Substantia nigra (tissue), 51 donors: ENCODE measurements at places on chromosomes 13 and 19.
A peak's percentile ranks its signal among the peaks of the same experiment; 100 is the strongest.

- DNase-seq = no peak
These were observed 93.9 kb downstream of the COL4A2 start for GRCh38 chr13:110400786-110401533.

- DNase-seq = no peak
These were observed 234.3 kb upstream of the STARD13 start for GRCh38 chr13:33519561-33520467.

- DNase-seq = no peak
These were observed 3.4 kb downstream of the GGN start for GRCh38 chr19:38384209-38385027.

DNA sequence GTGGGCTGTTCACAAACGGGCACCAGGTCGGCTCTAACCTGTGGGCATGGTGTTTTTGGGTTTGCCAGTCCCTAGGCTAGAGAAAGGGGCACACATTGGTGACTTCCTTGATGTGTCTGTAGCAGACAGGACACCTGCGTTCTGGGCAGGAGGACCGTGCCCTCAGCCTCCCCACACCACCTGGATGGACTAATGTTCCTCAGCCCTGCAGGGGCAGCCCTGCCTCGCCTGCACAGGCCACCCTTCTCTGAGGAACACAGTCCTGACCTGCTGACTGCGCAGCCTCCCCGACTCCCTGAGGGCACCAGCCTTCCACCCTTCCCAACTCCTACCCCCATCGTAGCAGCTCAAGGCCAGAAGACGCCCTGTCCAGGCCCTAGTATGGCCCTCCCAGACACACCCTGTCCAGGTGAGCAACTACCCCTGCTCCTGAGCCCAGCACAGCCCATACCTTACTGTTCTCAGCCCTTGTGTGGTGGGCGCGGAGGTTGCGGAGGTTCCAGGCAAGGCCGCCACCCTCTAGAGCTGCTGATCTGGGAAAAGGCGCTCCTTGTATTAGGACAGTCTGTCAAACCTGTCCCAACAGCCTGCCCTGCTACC lies 55.7 kb downstream of the GGACT start:
- DNase-seq = no peak

- no peak for DNase-seq
These were observed 2.0 kb downstream of the PTH2 start for GRCh38 chr19:49421039-49421877.

DNA sequence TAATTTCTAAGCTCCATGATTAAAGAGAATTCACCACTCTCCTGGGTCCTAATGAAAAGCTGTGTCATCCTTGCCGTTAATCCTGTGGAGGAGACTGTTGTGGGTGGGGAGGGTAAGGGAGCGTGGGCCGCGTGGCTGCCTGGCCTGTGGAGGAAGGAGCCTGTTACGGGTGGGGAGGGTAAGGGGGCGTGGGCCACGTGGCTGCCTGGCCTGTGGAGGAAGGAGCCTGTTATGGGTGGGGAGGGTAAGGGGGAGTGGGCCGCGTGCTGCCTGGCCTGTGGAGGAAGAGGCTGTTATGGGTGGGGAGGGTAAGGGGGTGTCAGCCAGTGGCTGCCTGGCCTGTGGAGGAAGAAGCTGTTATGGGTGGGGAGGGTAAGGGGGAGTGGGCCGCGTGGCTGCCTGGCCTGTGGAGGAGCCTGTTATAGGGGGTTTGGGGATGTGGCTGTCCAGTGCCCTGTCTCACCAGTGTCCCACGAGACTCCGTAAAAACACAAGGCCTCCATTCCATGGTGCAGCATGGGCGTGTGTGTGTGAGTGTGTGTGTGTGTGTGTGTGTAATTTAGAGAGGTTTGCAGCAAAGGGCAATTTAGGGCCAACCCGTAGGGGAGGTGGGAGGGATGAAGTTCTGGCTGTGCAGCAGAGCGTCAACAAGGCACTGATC lies 15.6 kb upstream of the DCUN1D2 start:
- DNase-seq = no peak

- DNase-seq = no peak
These were observed 20.4 kb downstream of the FAM187B start for GRCh38 chr19:35208121-35208520.

DNA sequence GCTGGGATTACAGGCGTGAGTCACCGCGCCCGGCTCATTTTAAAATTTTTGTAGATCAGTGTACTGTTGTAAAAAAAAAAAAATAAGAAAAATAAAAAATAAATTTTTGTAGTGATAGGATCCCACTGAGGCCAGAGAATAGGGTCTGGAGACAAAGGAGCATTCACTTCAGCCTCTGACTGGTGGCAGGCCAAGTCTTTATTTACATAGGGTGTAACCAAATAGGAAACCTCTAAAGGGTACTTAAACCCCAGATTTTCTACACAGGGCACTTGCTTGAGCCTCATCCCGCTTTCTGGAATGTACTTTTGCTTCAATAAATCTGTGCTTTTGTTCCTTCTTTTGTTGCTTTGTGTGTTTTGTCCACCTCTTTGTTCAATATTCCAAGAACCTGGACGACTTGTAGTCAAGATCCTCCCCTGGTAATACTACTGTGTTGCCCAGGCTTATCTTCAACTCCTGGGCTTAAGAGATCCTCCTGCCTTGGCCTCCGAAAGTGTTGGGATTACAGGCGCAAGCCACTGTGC lies 2.1 kb upstream of the PDCD2L start:
- DNase-seq = no peak

DNA sequence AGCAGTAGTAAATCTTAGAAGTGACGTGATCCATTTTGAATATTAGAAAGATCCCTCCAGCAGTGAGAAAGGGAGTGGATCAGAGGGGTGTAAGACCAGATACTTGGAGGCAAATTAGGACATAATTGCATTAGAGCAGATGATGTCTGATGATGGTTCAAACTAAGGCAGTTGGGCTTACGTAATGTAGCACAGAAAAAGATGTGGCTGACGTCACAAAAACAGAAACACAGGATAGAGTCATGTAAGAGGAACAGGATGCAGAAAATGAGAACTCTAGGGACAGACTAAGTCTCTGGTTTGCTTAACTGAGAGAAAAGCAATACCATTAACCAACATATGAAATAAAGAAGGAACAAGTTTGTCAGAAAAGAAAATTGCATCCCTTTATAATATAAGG lies 392.5 kb upstream of the DACH1 start:
- DNase-seq = no peak

DNA sequence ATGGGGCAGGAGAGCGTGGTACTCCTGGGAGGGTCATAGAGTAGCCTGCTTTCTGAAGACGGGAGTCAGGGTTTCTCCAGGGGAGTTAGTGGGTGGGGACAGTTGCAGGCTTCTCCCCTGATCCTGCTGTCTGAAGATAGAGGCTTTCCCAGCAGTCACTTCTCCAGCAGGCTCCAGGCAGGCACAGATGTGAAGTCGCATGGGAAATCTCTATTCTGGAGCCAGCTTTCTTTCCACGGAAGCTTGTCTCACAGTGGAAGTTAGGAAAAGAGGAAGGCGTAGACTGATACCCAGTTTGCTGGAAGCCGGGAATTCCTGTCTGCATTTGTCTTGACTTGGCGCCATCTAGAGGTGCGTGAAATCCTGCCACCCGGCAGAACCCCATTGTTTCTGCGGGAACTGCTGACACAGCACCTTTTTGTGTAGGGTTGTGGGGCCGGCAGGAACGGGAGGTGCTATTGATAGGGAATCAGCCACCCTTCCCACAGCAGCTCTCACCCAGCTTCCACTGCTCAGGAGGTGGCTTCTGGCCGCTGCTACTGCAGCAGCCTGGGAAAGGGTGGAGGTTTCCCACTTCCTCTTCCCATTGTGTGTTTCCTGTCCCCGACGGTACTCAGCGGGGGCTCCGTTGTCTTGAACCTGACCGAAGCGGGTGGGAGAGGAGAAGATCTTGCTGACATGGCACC lies 28.5 kb upstream of the NPAS1 start:
- DNase-seq = peak; percentile 66

GRCh38 chr19:35742121-35742724 lies at the start of gene IGFLR1:
Gene IGFLR1, minus strand, starts transcription at chr19:35742452. Its CDS starts 1,272 bp downstream, at chr19:35741180.
- no peak for DNase-seq

DNA sequence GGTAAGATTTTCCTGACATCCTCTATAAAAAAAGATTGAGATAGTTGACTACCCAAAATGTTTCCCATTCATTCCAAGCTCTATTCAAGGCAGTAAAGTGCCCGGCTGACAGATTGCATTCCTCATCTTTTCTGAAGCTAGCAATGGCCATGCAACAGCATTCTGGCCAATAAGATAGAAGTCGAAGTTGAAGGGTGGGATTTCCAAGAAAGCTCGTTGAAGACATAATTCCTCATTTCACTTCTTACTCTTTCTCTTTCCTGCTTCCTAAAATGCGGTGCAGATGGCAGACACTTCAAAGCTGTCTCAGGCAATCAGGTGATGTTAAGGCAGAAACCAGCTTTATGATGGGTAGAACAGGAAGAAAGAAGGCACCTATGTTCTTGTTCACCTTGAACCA lies 13.4 kb upstream of the ALOX5AP start:
- DNase-seq = no peak

DNA sequence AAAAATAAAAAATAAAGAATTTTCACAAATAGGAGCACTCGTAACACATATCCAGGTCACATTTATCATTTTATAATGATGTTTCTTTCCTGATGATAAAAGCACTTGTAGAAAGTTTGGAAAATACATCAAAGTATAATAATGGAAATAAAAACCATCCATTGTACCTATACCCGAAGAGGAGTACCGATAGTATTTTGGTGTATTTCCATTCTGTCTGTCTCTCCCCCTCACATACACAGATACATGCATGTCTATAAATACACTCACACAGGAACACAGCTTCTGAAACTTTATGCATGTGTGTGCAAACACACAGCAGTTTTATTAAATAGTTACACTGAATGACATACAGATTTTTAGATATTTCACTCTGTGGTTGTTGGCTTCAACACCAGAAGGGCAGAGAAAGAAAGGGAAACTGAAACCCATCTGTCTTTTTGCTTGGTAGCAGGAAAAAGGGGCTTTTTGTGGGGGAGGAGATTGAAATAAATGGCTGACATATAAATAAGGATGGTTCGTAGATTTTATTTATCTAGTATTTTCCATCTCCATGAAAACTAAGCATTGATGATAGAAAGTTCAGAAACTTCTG lies 114.8 kb downstream of the LRCH1 start:
- no peak for DNase-seq

GRCh38 chr13:28297341-28297740 lies 159.0 kb downstream of the PAN3 start:
- no peak for DNase-seq

- no peak for DNase-seq
These were observed 15.4 kb upstream of the ZNF681 start for GRCh38 chr19:23774106-23774505.

DNA sequence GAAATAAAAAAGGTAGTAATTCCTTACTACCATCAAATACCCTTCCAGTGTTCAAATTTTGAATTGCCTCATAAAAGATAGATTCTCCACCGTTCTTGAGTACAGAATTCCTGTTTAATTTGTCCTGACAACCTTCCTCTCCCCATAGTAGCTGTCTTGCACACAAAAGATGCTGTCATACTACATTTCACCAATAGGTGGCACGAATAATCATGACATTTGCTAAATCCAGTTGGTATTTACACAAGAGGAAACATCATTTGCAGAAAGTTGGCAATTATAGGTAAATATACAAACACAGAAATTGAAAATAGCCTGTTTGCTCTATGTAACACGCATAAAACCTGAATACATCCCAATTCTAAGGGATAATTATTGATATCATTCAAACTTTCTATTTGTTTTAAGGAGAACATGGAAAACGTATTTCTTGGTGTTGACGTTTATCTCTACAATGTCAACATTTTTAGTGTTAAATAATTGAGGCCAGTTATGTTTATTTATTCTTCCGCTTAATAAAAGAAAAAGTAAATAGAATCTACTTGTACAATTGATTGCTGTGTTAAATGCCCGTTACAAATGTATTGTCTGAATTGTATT lies 58.3 kb upstream of the CLDN10 start:
- DNase-seq = no peak

GRCh38 chr13:104534847-104535246 lies 1468.6 kb upstream of the SLC10A2 start:
- no peak for DNase-seq

GRCh38 chr13:96053003-96053703 lies at the start of gene UGGT2:
Gene UGGT2, minus strand, starts transcription at chr13:96053401. Its CDS starts 89 bp downstream, at chr13:96053312.
- peak; percentile 92 for DNase-seq

DNA sequence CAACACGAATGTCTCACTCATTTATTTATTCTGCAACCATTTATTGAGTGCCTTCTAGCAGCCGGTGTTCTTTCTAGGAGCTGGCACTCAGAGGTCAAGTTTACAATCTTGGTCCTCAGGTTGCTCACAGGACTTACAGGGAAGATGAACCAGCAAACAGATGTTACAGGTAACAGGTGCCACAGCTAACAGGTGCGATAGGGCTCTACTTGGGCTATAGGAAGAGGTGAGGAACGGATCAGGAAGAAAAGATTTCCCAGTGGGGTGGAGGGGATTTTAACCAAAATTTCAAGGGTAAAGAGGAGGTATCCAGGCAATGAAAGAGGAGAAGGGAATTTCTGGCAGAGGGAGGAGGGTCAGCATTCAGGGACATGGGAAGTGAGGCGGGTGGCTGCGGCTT lies 87.3 kb upstream of the FARP1 start:
- no peak for DNase-seq

DNA sequence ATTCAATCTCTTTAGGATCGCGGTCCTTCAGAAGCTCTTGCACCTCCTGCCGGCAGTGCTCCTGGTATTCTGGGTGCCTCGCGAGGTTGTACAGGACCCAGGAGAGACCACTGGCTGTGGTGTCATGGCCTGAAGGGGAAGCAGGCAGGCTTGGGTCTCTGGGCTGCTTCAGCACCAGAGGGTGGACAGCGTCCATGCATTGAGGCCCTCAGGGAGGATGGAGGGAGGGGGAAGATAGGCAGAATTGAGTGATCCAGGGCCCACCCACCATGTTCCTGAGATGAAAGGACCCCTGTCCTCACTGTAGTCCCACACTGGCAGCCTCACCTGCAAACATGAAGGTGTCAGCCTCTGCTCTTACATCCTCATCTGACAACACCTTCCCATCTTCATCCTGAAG lies 17.9 kb upstream of the OR10H5 start:
- no peak for DNase-seq

DNA sequence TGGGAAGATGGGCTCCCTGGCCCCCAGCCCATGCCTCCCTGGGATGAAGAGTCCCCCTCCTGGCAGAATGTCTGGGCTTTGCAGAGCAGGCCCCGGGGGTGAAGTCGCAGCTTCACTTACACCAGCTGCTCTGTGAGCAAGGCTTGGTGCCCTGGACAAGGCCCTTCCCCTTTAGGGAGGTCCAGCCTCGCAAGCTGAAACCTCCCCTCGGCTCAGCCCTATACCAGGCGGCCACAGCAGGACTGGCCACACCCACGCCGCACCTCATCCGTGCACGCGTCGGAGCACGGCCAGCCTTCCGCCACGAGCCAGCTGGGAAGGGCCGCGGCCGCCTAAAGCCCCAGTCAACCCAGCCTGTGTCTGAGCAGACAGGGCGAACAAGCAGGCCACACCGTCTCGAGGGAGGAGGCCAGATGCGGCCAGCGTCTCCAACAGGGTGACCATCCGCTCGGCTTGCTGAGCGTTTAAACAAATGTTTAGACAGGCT lies 83.2 kb upstream of the MCF2L start:
- DNase-seq = no peak

- DNase-seq = no peak
These were observed 13.6 kb downstream of the CSNK1G2 start for GRCh38 chr19:1954532-1954933.
